Lung (tissue), 17 donors: ENCODE measurements at places on chromosomes 11 and 22.

GRCh38 chr11:79578116-79578515 lies 137.3 kb upstream of the TENM4 start:
- DNase-seq, result peak; percentile 6

DNA sequence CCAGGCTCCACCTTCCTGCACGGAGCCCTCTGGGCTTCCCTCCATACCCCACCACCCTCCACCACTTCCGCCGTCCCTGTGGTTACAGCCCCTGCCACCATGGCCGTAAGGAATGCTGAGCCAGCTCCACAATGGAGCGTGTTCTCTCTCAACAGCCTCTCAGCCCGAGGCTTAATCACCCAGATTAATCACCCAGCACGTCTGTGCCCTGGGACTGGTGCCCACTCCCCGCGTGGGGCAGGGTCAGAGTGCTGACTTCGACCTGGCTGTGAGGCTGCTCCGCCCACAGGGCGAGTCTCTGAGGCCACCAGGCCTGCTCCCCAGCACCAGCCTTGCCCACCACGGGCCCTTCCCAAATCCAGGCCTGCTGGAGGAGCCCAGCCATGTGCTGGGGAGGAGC lies 4.0 kb upstream of the TH start:
- no peak for DNase-seq

GRCh38 chr11:96464700-96465307 lies 75.0 kb downstream of the JRKL start:
- peak; percentile 41 for DNase-seq

DNA sequence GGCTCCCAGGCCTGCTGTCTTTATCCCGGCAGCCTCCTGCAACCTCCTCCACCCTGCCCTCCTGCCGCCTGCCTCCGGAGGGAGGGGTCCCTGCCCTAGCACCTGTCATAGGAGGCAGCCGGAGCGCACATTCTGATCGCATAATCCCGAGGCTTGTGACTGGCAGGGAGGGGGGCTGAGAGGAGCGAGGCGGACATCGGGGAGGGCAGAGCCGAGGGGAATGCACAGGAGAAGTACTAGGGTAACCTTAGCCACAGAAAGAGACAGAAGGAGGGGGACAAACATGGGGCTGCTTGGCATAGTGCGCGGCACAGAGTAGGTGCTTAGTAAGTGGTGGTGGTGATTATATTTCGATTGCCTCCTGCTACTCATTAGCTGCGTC lies 9.2 kb upstream of the ALX4 start:
- no peak for DNase-seq

- no peak for DNase-seq
Observed at GRCh38 chr11:11931461-11932055, 76.9 kb downstream of the DKK3 start.

- DNase-seq, result peak; percentile 54
Observed at GRCh38 chr11:77472991-77473800, 698 bp downstream of the PAK1 start.

- no peak for DNase-seq
Observed at GRCh38 chr11:85822814-85823213, 11.9 kb upstream of the SYTL2 start.

DNA sequence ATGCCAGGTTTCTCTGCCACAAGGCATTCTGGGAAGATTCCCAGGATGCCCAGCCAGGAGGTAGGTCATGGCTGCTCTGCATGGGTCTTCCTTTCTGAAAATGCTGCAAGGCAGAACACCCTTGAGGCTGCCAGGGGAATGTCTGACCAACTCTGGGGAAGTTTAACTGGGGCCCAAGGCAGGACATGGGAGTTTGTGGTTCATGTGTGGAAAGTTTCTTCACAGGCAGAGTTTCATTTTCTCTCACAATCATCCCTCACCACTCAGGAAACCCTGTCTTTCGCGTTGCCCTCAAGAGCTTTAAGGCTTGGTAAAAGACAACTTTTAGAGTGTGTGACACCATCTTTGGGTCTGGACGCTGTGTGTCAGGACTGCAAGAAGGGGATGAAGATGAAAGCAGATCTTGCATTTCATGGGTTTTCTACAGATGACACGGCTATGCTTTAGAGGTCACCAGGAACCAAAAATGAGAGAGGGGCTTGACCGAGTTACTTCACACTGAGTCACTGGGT lies 133.5 kb downstream of the CD44 start:
- DNase-seq, result no peak

DNA sequence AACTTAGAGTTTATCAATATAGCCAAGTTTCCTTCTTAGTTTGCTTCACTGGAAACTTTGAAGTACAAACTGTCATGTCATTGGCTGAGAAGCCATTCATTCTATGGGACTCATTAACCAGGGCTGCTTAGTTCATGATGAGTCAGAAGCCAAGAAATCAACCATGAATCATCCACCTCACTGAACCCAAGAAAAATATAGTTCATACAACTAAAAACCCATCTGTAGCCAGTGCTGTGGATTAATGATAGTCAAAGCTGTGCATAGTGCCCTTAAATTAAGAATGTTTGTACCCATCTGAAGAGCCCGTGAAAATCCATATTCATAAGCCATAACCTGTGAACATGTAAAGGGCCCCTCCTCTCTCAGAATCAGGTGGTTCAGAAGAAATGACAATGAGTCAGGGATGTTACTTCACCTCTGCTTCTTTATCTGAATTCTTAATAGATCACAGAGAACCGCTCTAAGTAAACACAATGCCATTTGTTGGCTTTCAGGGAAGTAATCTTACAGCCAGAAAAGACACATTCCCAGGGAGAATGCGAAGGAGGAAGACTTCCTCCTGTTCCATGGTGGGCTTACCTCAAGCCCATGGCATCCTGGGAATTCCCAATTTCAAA lies 25.4 kb downstream of the MMP20 start:
- DNase-seq, result no peak

GRCh38 chr11:77446911-77447629 lies 26.8 kb downstream of the PAK1 start:
- no peak for DNase-seq

- no peak for DNase-seq
Observed at GRCh38 chr22:41009222-41009948, 58.2 kb downstream of the RBX1 start.

DNA sequence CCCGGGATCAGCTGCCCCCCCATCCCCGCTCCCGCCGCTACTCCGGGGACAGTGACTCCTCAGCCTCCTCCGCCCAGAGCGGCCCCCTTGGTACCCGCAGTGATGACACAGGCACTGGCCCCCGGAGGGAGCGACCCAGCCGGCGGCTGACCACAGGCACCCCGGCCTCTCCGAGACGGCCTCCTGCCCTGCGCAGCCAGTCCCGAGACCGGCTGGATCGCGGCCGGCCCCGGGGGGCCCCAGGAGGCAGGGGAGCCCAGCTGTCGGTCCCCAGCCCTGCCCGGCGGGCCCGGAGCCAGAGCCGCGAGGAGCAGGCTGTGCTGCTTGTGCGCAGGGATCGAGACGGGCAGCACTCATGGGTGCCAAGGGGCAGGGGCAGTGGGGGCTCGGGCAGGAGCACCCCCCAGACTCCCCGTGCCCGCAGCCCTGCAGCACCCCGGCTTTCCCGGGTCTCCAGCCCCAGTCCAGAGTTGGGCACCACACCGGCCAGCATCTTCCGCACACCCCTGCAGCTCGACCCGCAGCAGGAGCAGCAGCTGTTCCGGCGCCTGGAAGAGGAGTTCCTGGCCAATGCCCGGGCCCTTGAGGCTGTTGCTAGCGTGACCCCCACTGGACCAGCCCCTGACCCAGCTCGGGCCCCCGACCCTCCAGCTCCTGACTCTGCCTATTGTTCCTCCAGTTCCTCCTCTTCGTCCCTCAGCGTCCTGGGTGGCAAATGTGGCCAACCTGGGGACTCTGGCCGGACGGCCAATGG lies 3.9 kb downstream of the RASL10A start:
- no peak for DNase-seq

DNA sequence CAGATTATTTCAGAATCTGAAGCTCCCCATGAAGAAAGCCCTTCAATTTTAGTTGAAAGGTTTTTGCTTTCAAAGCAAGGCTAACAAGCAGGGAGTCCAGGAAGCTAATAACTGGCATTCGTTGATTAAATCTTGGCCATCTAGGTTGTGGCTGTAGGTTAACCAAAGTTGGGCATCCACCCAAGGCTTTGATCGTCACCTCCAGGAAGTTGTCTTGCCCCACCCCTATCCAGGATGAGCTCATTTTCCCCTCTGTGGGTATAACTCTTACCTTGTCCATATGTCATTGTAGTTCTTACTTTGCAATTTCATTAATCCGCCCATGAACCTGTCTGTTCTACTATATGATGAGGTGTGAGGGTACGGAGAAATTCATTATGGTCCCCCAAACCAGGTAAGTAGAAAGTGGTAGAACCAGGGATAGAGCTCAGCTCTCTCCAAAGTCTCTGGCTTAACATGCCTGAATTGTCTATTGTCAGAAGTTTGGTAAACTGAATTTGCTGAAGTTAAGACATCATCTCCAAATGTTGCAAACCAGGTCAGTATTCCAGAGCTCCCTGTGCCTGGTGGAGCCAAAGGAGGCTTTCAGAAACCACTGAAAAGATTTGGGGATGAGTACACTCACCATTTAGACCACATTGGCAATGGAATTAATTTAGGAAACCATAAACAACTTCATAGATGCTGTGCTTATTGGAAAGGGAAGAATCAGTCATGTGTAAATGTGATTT lies 97.1 kb downstream of the CD44 start:
- no peak for DNase-seq

DNA sequence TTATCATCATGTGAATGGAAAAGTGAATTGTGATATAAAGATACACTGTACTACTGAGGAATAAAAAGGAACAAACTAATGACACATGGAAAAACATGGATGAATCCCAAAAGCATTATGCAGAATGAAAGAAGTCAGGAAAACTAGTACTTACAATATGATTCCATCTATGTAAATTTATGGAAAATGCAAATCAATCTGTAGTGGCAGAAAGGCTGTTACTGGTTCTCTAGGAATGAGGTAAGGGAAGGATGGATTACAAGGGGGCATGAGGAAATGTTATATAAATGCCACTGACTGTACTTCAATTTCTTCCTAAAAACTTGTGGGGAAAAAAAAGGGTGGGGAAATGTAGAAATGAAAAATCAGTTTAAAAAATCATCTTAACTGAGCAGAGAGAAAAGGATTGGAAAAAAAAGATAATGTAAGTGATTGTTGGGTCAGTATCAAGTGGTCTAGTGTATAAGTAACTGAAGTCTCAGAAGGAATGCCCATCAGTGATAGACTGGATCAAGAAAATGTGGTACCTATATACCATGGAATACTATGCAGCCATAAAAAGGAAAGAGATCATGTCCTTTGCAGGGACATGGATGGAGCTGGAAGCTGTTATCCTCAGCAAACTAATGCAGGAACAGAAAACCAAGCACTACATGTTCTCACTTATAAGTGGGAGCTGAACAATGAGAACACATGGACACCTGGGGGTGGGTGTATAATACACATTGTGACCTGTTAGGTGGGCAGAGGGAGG lies 48.8 kb downstream of the USP35 start:
- DNase-seq, result no peak
